ENCODE measurements at places on chromosomes 2 and 18.

- no peak for DNase-seq
Measured at GRCh38 chr2:115609978-115610377, 1167.5 kb downstream of the DPP10 start.

- no peak for DNase-seq
Measured at GRCh38 chr2:72141881-72142451, 5.7 kb downstream of the CYP26B1 start.

DNA sequence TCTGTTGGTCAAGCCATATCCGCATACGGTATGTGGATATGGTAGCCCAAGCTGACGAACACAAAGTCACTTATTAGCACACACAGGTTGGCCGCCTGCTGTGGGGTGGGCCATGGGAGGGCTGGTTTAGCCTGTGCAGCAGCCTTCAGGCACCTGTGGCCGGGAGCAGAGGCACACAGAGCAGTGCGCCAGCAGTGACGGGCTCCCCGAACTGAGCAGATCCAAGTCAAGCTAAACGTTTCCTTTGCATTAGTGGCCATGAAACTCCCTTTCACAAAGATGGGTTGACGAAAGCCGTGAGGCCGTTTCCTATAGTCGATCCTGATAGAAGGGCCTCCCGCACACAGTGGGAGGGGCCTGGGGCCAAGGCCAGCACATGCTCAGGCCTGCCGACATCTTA, 72.1 kb downstream of the TSHZ1 start:
- no peak for DNase-seq

- no peak for DNase-seq
Measured at GRCh38 chr2:173008786-173009185, 66.9 kb upstream of the MAP3K20 start.

DNA sequence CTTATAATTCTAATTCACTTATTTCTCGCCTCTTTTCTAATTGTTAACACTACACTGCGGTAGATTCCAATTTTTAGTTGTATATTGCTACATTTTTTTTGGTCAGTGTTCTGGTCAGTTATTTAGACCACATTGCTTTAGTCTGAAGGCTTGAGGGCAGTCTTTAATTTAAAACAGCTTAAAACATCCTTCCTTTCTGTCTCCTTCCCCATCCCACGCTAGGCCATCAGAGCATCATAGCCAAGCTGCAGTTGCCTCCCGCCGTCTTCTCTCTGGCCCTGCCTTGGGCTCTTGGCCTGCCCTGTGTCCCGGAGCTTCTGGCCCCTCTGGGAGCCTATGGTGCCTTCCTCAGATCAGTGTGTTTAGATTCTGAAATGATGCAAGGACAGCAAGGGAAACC, 52.6 kb upstream of the GLI2 start:
- no peak for DNase-seq

- no peak for DNase-seq
Measured at GRCh38 chr2:121094101-121094500, 190.9 kb downstream of the TFCP2L1 start.

GRCh38 chr2:29240601-29241000, 125.4 kb downstream of the CLIP4 start:
- DNase-seq, result no peak
